Esophagus muscularis mucosa (tissue), 4 donors: ENCODE measurements at places on chromosomes 12 and 14.

DNA sequence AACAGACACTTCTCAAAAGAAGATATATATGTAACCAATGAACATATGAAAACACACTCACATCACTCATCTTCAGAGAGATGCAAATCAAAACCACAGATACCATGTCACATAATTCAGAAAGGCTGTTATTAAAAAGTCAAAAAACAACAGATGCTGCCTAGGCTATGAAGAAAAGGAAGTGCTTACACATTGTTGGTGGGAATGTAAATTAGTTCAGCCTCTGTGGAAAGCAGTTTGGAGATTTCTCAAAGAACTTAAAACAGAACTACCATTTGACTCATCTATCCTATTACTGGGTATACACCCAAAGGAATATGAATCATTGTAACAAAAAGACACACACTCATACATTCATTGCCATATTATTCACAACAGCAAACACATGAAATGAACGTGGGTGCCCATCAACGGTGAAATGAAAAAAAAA lies 35.1 kb downstream of the EIF2S3B start:
- no peak for DNase-seq

- no peak for DNase-seq
These were observed 197.0 kb upstream of the PRICKLE1 start for GRCh38 chr12:42786400-42787148.

- no peak for DNase-seq
These were observed 42.8 kb upstream of the SCN8A start for GRCh38 chr12:51548241-51548640.

GRCh38 chr12:53324113-53324778 lies 2.8 kb upstream of the AAAS start:
- DNase-seq, result no peak

DNA sequence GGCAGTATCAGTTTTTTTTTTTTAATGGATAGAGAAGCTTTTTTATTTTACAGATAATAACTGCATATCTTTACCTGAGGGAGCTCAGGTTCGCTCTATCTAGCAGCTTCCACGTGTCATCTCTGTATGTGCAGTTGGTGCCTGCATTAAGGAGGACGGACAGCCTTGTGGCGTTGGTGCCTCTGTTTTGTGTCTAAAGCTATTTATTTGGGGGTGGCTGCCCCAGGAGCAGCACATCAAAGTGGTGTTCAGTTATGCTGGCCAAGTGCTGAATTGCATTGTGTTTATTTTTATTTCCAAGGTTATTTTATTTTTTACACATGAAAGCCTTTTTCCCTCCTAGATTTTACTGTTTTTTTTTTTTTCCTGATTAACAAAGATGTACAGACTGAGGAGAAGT lies 59.7 kb downstream of the RASSF3 start:
- no peak for DNase-seq

- DNase-seq, result no peak
These were observed 2.2 kb downstream of the GABARAPL1 start for GRCh38 chr12:10214895-10215267.

GRCh38 chr14:75395862-75396261 lies 32.0 kb upstream of the JDP2 start:
- no peak for DNase-seq

DNA sequence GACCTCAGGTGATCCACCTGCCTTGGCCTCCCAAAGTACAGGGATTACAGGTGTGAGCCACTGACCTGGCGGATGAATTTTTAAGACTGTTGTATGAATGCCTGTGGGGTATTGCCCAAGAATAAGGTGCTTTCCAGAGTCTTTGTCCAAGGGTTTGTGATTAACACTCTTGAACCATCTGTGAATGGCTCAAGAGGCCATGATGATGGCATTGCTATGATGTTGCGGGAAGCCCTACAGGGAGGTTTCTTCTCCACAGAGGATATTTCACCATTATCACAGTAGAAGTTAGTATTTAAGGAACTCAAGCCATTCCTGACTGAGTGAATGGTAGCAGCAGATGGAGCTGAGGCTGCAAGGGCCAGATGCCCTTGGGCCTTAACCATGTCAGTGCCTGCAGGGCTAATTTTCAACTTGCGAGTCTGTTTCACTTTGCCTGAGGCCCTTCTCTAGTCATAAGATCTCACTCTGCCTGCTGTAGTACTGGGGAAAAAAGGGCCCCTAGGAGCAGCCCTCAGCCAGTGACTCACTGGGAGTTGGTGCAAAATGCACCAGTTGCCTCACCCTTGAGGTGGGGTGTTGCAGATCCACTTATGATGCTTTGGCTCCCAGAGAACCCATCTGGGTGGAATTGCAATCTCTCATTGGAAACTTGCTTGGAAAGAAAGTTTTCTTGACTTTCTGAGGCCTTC lies 108.6 kb upstream of the FLRT2 start:
- DNase-seq, result no peak

GRCh38 chr12:33770652-33771051 lies 251.6 kb upstream of the ALG10 start:
- DNase-seq, result no peak

DNA sequence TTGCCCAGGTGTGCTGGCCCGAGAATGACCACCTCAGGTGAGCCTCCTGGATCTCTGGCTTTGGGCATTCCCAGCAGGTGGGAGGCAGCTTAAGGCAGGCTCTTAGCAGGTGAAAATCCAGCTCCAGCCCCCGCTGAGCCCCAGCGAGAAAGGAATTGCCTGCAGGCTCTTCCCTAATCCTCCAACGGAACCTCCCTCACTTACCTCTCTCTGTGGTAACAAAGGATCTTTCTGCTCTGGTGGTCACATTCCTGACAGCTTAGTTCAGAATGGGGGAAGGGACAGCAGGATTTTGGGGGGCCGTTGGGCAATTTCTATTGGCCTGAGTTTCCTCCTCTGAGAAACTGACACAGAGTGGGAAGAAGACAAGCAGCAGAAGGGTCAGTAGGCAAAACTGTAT lies 116.0 kb upstream of the LHX5 start:
- no peak for DNase-seq

- DNase-seq, result no peak
These were observed 101.2 kb downstream of the AKAP6 start for GRCh38 chr14:32430326-32430725.

DNA sequence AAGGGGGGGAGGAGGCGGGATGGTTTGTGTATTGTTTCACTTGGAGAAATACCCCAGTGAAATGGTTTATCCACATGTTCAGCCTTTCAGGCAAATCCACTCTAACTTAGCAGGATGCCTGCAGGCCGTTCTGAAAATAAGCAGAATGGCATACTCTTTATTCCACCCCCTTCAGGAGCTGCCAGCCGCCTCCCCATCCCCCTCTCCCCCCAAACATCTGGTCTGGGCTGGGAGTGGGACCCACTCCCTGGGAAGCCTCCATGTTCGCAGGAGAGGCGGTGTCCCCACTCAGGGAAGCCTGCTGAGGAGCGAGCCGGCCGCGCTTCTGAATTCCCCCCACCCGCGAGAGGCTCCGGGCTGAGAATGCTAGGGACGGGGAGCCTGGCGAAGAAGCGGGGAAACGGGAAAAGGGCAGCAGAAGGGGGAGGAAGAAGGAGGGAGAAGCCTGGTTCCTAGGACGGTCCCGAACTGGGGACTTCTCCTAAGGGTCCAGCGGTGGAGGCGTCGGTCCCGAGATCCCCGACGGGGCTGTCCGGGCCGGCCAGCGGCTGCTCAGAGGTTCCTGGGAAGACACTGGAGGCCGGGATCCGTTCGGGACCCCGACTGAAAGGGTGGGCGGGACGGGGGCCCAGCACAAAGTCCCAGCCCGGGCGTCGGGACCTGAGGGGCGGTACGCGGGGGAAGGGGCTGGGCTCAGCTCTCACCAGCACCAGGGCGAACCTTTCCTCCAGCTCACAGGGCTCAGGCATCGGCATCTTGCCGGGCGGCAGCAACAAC lies 666 bp downstream of the FMNL3 start:
- DNase-seq, result no peak

DNA sequence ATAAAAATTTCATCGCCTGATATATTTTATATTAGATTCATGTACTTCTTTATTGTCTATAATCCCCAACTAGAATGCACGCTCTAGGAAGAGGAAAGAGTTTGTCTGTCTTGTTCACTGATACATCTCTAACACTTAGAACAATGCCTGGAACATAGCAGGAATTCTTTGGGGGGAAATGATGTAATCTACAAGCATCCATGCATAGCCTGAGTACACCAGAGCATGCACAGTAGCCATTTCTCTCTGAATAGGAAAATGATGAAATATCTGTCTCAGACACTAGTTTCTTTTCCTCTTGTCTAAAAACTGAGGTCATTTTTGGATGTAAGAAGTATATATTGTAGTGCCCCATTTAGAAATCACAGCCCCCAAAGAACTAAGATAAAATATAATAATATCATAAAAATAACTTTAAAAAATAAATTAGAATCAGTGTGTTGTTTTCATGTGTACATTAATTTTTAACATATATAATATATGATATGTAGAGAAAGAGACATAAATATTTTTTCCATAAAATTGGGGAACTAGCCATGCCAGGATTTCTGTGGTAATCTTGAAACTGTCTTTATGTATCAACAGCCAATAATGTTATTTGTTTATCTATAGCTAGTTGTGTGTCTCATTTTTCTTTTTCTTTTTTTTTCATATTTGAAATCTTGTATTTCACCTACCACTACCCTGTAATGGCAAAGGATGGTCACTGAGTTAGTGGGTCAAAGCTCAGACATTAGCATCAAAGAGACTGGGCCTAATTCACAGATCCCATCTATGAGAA lies 155.6 kb upstream of the TMCC3 start:
- no peak for DNase-seq
